ENCODE measurements at places on chromosomes 5 and 9. TPM values are rescaled to one million over a fixed set of nuclear protein-coding genes. Genes with fewer than 3 reads are reported as not detected.

GRCh38 chr5:27093279-27093678 is 54.9 kb upstream of the CDH9 start:
- no peak for DNase-seq

DNA sequence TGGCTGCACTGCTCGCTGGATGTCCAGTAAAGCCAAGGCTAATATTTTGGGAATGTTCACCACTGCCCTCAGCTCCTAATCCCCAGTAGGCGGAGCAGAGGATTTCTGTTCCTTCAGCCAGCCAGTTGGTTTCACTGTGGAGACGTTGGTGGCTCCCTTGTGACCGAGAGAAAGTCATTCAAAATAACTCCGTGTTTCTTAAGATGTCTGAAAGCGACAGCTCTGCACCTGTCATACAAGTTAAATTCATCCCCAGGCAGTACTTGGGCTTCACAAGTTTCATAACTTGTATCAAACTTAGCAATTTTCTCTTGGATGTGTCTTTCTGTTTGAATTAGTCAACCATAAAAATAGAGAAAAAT is 382 bp upstream of the CDKN2B start:
- DNase-seq: no peak

NUTM2G gene
- total RNA-seq: 0.25 TPM

DNA sequence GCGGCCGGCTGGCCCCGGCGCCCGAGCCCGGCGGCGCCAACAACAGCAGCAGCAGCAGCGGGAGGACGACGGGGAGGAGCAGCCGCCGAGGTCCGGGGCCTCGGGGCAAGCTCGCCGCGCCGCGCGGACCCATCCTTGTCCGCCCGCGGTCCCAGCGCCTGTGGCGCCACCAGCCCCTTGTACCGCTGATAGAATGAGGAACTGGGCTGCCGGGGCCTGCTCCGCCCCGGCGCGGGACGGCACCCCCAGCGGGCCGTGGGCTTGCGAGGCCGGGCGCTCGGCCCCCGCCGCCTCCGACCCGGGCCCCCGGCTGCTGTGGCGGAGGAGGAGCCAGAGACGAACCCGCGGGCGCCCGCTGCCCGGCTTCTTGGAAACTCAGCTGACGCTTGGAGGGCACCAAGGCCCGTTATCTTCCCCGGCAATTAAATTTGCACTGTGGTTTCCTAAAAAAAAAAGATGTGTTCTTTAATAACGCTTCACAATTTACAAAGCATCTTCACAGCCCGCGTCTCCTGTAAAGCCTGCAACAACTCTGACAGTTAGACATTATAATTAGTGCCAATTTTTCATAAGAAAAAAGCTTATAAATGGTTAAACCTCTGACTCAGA is at the start of gene ARSB:
TSS of gene ARSB (minus strand) at position 195 of the 609 bp plus-strand sequence. CDS start at position 133, 62 bp downstream.
- DNase-seq: peak; percentile 80

- no peak for DNase-seq
Observed at GRCh38 chr9:111871499-111871855, 25.1 kb upstream of the UGCG start.

GRCh38 chr5:31819926-31820516 is 181.1 kb downstream of the PDZD2 start:
- no peak for DNase-seq

All from H1 (cell line).